T-helper 22 cell (primary cell): ENCODE measurements at places on chromosomes 7 and 10.

GRCh38 chr7:35725280-35725680, 30.3 kb upstream of the HERPUD2 start:
- peak; percentile 77 for DNase-seq

DNA sequence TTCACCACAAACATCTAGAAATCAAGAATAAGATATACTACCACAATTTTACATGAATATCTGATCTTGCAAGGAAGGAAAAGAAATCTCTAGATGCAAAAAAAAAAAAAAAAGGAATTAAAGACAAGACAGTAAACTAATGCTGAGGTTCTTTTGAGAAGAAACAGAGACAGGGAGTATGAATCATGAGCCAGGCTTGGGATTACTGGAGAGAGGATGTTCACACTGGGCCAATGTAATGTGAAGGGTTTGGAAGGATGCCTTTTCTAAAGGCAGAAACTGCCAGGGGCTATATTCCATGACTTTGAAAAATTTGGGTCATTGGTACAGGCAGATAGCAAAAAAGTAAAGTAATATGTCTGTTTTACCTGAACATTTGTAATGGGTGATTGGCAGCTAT, 573.0 kb upstream of the IGFBP3 start:
- DNase-seq, result no peak

GRCh38 chr10:102777711-102778453, 34.1 kb downstream of the WBP1L start:
- no peak for DNase-seq

- no peak for DNase-seq
Observed at GRCh38 chr10:131778385-131778784, 122.4 kb upstream of the PPP2R2D start.

GRCh38 chr7:1283941-1284742, 51.5 kb downstream of the UNCX start:
- DNase-seq, result no peak

- DNase-seq, result no peak
Observed at GRCh38 chr10:4215963-4216575, 431.1 kb upstream of the KLF6 start.

GRCh38 chr10:78929541-78929940, 139.2 kb upstream of the ZMIZ1 start:
- DNase-seq, result no peak
